ENCODE measurements at places on chromosomes 12 and 14.

DNA sequence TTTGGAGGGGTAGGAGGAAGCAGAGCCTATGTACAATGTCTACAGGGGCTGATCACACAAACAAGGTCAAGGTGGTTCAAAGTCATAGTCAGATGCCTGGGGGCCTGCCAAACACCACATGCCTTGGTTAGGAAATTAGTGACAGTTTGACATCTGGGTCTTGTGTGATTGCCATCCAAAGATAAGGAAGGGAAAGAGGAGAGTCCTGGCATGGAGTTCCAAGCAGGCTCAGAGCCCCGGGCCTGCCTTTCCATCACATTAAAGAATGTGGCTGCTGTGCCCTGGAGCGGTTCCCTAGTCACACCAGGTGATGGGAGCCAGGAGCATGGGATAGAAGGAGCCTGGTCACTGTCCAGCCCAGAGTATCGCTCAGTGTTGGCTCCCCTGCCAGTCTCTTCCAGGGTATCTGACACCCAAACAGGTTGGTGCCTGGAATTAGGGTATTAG, 53.6 kb upstream of the BCL2L14 start:
- no peak for DNase-seq

- no peak for DNase-seq
Measured at GRCh38 chr14:36014236-36014635, 162.3 kb downstream of the PTCSC3 start.

DNA sequence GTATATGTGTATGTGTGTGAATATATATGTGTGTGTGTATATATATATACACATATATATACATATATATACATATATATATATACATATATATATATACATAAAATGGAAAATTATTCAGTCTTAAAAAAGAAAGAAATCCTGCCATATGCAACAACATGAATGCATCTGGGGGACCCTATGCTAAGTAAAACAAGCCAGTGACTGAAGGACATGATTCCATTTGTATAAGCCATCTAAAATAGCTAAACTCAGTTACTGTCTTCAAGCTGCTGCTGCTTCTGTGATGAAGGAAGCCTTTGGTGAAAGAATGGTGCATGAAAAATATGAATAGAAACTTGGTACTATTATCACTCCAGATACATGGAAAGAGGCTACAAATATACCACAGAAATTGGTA, 118.6 kb downstream of the ATXN7L3B start:
- no peak for DNase-seq

GRCh38 chr12:108318472-108319275, 20.4 kb downstream of the CMKLR1 start:
- no peak for DNase-seq

- DNase-seq: no peak
Measured at GRCh38 chr12:112907415-112908157, 824 bp downstream of the OAS1 start.

DNA sequence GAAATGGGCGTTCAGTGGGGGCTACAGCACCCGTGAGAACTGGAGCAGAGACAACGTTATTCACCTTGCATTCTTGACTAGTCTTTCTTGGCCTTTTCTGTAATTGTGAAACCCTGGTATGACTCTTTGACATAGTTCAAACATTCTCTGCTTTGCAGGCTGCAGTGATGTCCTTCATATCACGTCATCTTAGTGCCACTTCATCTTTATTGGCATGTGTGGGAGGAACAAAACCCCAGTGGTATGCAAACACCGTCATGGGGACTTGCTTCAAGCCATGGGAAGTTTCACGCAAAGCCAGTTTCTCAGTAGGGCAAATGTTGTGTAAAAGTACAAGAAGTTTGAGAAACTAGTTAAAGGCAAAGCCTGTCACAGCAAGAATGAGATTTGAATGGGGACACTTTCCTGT, 20.2 kb upstream of the DUSP16 start:
- no peak for DNase-seq

DNA sequence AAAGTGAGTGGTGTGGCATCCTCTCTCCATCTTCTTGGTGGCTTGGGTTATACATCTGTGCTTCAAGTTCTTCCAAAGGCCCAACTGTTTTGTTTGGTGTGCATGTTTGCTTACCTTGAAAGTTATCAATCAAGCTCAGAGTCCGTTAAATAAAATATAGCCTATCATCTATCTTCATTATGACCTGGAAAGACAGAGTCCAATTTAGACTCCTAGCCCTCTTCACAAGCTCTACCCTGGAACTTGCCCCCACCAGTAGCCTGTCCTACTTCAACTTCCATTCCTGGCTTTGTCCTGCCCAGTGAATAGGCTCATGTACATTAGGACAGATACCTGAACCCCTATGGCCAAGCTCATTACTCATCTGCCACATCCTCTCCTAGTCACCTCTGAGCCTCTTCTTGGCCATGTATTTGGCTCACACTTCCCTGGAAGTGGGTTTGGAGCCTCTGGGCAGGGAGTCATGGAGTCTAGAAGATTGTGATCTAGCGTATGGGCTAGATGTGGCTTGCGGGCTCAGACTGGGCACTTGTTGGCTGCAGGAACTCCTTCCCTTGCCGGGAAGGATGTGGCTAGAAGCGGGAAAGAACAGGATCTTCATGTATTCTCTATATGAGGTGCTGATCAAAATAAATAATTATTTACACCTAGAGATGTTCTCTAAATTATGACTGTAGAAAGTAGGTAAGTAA, 6.4 kb upstream of the SSTR1 start:
- DNase-seq: no peak

DNA sequence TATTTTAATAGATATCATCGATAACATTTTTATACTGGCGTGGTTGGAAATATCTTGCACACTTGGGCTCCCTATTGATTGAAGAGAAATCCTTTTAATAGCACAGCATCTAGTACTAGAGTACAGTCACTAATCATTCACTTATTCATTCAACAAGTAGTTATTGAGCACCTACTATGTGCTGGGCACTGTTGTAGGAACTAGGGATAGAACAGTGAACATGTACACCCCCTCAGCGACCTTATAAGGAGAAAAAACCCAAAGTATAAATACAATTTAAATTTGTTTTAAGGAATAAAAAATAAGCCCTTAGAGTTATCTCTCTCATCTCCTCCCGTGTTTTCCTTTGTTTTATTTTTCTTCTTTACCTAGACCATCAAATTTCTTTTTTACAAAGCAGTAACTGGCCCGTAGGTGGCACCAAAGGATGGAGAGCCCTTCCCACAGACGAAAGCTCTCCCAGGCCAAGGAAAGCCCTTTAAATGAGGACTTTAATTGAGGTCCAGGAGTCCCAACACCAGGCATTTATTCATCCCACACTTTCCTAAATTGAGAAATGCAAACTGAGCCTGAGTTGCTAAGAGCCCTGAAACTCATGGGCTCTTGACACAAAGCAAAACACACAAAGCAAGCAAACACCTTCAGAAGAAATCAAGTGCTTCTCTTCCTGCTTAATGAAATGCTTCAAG, 29.0 kb downstream of the PEBP1 start:
- no peak for DNase-seq

DNA sequence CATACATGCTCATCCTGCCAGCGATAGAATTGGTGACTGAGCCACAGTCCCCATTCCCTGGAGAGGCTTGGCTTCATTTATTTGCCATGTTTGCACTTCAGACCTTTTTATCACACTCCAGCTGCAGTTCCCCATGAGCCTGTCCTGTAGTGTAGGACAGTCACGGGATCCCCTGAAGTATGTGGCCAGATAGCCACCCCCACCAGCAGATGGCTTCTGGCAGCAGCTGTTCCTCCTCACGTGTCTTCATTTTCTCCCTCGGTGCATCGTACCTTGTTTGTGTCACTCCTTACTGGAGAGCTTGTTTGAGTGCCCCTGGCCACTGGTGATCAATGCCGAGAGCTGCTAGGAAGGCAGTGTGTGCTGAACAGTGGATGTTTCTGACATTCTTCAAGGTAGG, 40.2 kb downstream of the UBE3B start:
- DNase-seq: no peak

DNA sequence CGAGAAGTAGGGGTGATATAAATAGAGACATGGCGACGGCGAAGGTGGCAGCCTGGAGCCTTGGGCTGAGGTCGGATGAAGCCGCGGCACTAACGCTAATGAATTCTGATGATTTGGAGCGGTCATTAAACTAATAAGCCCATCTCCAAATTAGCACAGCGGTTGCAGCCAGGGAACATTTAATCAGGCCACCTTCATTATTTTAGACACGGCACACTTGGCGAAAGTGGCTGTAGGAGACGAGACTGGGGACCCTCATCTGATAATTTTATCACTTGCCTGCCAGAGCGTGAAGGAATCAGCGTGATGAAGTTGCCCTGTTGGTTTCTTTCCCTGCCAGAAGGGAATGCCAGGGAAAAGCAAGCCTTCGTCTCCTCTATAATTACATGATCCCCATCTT, 664.3 kb upstream of the TBX3 start:
- no peak for DNase-seq

DNA sequence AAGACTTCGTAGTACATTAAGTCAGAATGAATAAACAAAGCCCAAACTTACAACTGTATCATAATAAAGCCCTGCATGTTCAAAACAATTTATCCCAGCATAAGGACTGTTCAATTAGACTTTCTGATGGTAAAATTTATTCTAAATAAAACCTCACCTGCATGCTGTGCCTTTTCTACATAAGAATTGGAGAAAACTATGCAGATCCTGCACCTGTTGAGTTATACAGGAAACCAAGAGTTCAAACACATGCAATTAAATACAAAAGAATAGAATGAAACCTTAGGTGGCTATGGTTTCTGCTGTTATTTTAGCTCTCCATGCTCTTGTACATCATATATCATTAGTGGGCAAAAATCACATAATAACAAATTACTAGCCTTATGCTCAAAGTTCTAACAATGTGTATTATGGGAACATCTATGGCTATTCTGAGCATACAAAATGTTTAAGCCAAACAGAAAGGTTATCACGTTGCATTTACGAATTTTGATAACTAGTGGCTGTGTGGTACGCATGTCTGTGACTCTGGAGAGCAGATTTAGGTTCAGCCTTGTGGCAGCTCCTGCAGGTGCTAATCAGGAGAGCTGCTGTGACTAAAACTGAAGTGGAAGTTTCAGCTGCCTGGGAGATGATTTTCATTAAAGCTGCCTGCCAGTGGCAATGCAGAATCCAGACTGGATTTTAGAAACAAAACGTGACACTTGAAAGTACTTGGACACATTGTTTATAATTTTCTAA, 36.1 kb upstream of the LRFN5 start:
- no peak for DNase-seq
